Naive thymus-derived CD8-positive, alpha-beta T cell (primary cell): ENCODE measurements at places on chromosomes 2 and 18.

GRCh38 chr2:217878915-217879590 is 123.7 kb downstream of the TNS1 start:
- no peak for DNase-seq

DNA sequence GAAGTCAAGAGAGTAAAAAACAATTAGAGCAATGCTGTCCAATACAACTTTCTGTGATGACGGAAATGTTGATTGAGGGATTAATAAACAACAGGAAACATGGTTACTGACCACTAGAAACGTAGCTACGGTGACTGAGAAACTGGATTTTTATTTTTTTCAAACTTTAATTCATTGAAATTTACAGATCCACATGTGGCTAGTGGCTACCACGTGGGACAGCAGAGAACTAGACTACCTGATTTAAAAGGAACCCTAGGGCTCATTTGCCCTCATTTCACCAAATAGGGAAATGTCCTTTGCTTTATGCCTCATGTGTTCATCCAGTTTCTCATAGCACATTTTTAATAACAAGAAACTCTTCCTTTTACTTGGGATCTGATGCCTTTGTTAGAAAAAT is 413.0 kb downstream of the TGIF1 start:
- no peak for DNase-seq

GRCh38 chr2:7288484-7288883 is 371.3 kb downstream of the RNF144A start:
- no peak for DNase-seq

GRCh38 chr2:200170221-200170620 is 136.3 kb upstream of the SPATS2L start:
- no peak for DNase-seq

DNA sequence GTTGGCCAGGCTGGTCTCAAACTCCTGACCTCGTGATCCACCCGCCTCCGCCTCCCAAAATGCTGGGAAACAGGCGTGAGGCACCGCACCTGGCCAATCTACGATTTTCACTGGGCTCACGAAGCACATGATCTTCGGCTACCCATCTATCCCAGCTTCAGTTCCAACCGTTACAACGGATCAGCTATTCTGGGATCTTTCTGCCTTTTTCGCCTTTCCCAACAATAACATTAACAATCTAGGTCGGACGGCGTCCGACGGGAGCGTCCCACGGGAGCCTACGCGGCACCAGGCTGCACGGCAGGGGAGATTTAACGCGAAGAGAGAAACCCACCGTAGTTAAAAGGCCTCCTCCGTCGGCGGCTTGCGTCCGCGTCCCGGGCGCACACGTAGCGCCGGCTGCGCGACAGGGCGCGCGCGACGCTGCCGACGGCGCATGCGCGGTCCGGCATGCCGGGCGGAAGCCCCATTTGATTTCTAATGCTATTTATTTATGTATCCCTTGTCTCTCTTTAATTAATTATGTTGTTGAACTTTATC is at the start of gene MSL3B:
MSL3B (minus strand) TSS at position 394 of the 540 bp plus-strand sequence.
- DNase-seq, result peak; percentile 53

DNA sequence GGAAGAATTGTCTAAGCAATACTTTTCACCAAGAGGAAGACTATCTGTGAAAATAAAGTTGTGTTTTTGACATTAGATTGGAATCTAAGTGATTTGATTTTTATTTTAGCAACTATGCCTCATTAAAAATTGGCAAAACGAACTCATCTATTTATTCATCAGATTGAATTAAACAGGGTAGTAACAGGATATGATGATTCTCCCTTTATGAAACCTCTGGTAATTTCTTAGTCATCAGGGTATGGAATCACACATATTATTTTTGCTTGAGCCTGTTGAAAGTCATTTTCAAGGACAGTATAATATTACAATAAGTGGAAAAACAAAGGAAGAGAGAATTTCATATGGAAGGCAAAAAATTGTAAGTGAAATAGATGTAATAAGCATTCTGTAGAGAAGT is 22.0 kb downstream of the ZNF804A start:
- DNase-seq, result no peak

DNA sequence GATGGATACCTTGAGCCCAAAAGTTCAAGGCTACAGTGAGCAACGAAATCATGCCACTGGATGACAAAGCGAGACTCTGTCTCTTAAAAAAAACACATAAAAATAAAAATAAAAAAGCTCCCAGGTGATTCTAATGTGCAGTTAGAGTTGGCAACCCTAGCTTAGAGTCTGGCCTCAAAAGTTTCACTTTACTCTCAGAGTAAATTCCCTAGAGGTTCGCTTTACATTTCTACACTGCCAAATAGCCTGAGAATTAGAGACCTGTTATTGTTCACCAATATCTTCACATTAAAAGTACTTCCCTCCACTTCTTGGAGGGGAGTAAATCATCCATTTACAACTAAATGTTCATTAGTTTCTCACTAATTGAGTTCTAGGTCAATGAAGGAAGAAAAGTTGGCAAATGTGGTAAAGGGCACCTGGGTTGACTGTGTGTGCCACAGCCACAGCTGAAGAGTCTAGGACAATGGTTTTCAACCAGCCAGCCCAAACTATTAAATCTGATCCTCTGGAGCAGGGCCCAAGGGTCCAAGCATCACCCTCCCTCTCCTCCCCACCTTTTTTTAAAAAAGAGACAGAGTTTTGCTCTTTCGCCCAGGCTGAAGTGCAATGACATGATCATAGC is 15.2 kb upstream of the TMEM37 start:
- no peak for DNase-seq

- no peak for DNase-seq
These were observed 1.3 kb downstream of the ING5 start for GRCh38 chr2:241703032-241703604.

GRCh38 chr2:208245746-208246145 is 9.1 kb downstream of the IDH1 start:
- no peak for DNase-seq

DNA sequence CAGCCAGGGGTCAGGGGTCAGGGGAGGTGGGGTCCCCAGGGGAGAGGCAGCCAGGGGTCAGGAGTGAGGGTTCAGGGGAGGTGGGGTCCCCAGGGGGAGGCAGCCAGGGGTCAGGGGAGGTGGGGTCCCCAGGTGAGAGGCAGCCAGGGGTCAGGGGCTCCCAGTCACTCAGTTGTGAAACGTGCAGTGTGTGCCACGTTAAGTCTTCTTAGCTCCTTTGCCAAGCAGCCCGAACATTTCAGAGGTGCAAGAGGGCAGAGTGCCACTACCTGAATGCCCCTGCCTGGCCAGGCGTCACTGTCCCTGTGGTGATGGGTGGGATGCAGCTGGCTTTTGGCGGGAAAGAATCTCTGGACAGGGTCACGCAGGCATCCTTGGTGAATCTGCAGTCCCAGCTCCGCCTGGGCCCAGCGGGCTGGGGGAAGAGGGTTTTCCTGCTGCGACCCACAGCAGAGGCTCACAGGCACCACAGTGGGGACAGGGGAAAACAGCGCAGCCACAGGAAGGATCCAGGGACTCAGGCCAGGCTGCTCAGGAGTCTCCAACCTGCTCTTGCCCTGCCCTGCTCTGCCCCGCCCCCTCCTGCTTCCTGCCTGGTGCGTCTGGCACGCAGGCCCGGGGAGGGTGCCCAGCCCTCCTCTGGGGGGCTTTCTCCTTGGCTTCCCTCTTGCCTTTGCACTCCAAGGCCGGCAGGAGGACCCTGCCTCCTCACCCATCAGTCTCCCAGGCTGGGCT is 188.3 kb downstream of the TWIST2 start:
- DNase-seq, result no peak

- no peak for DNase-seq
These were observed 2.3 kb upstream of the BCL11A start for GRCh38 chr2:60555783-60556139.
